ENCODE measurements at places on chromosomes 11 and 22. TPM values are rescaled to one million over a fixed set of nuclear protein-coding genes. Genes with fewer than 3 reads are reported as not detected.

DNA sequence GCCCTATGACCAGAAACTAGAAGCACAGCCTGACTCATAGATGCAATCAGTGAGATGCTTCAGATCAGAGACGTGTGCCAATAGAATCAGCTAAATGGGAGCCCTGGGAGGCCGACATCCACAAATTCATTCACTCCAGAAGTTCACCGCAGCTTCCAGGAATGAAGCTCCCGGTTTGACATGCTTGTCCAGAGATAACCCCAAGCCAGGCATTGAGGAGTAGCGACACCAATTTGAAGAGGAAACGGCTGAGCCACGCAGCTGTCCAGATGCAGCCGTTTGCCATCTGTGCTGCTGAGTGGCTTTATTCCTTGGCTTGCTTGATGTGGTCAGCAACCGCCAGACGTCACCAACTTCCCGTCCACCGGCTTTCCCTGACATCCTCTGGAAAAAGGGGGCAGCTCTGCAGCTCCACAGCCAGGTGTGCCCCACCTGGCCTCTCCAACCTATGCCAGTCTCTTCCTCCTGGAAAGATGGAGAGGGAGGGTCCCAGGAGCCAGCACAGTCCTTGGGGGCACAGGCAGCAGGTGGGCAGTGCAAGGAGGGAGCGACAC, 123.9 kb upstream of the OPCML start:
- no peaks in the 10 kb centered on the region for H3K36me3 ChIP-seq
- peaks cover 5% of the 10 kb centered on the region for H3K27me3 ChIP-seq
- DNase-seq, result no peak
- H3K4me1 ChIP-seq, result no peaks in the 10 kb centered on the region

DNA sequence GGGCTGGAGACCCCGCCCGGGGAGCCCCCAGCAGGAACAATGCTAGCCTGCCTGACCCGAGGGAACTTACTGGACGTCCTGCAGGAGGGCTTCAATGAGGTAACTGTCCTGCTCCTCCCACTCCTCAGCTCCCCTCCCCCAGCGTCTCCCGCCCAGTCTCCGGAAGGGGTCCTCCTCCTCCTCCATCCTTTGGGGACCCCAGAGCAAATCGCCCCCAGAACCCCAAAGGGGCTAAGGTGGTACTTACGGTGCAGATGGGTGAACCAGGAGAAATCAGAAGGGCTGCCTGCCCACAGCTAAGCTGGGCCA, 272 bp downstream of the DIXDC1 start:
- no peaks in the 10 kb centered on the region for H3K36me3 ChIP-seq
- DNase-seq, result no peak
- peaks cover 1% of the 10 kb centered on the region for H3K27me3 ChIP-seq

The NRXN2 gene
- 11.5 TPM for total RNA-seq

The NXPE4 gene
- total RNA-seq, result not detected

The C22orf31 gene
- total RNA-seq, result not detected

The C11orf86 gene
- total RNA-seq, result not detected

GRCh38 chr22:37167981-37168647, 18.4 kb upstream of the IL2RB start:
- no peak overlapping the region for H3K27ac ChIP-seq
- peaks cover 7% of the 10 kb centered on the region for H3K27me3 ChIP-seq
- no peaks in the 10 kb centered on the region for H3K36me3 ChIP-seq
- no peaks in the 10 kb centered on the region for H3K4me1 ChIP-seq
- no peak overlapping the region for H3K4me3 ChIP-seq

The OVOL1 gene
- not detected for total RNA-seq

DNA sequence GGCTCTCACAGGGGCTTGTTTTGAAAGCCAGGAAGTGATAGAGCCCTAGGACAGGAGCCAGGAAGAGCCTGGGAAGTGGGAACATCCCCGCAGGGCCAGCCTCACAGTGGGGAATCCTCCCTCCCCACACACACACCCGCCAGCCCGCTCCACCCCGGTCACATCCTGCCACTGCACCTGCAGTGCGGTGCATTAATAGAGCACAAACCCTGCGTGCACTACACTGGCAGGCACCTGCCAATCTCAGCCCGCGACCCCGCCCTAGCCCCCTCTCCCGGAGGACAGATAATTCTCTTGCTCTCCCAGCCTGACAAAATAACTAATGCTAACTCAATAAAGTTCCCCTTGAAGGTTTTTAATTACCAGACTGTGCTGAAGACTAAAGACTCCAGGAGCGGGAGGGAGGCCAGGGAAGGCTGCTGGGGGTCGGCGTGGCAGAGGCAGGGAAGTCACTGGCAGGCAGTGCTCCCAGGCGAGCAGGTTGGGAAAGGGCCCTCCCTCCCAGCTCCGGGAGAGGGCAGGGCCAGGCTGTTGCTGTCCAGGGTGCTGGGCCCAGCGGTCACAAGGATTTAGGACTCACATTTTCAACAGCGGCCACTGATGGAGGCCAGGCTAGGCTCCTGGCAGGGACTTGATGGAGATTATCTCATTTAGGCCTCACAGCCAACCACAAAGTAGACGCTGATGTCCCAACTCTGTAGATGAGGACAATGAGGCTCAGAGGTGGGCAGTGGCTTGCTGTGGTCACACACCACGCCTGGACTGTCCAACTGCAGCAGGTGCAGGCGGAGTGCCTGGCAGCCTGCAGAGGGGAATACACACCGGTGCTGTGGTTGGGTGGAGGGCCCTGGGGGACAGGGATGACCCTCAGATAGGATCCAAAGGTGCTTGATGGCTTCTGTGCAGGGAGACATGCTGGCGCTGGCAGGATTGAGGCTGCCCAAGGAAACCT, 23.9 kb upstream of the TCF20 start:
- peaks cover 4% of the 10 kb centered on the region for H3K27me3 ChIP-seq
- no peaks in the 10 kb centered on the region for H3K36me3 ChIP-seq
- H3K4me1 ChIP-seq, result peaks cover 4% of the 10 kb centered on the region
- no peak overlapping the region for H3K4me3 ChIP-seq
- H3K27ac ChIP-seq, result no peak overlapping the region
- DNase-seq, result peak; percentile 85

DNA sequence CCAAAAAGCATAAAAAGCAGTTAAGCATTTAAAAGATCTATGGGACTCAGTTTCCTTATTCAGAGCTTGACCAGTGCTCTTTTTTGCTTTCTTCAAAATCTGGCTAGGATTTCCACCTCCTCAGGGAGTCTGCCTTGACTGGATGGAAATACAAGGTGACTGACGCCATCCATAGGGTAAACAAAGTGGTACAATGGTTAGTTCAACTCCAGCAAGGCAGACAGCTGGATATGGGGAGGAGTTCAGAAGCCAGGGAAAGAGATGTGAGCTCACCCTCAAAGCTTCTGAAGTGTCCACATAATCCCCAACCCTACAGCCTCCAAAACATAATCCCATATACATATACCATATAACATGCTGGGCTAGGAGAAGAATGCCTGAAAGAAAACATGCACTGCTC, 52.0 kb downstream of the KIRREL3 start:
- H3K36me3 ChIP-seq, result no peaks in the 10 kb centered on the region
- no peaks in the 10 kb centered on the region for H3K4me1 ChIP-seq

The VSIG10L2 gene
- not detected for total RNA-seq

- H3K4me3 ChIP-seq, result no peak overlapping the region
- H3K4me1 ChIP-seq, result peaks cover 6% of the 10 kb centered on the region
- H3K27ac ChIP-seq, result peak overlapping the region; percentile 26
- no peak for DNase-seq
- H3K27me3 ChIP-seq, result peaks cover 6% of the 10 kb centered on the region
Observed at GRCh38 chr11:95322539-95322938, 91.5 kb upstream of the SESN3 start.

- H3K4me3 ChIP-seq, result no peak overlapping the region
- peaks cover 6% of the 10 kb centered on the region for H3K27me3 ChIP-seq
- no peaks in the 10 kb centered on the region for H3K36me3 ChIP-seq
- DNase-seq, result no peak
Observed at GRCh38 chr22:48205790-48206189, 1443.3 kb downstream of the TBC1D22A start.

GRCh38 chr11:20363149-20363499, 390 bp upstream of the HTATIP2 start:
- peak overlapping the region; percentile 64 for H3K4me3 ChIP-seq
- no peaks in the 10 kb centered on the region for H3K27me3 ChIP-seq
- peaks cover 15% of the 10 kb centered on the region for H3K4me1 ChIP-seq
- no peaks in the 10 kb centered on the region for H3K36me3 ChIP-seq
- DNase-seq, result no peak
